ENCODE measurements at places on chromosomes 3 and 15. TPM values are rescaled to one million over a fixed set of nuclear protein-coding genes. Genes with fewer than 3 reads are reported as not detected.

The CLRN1 gene
- not detected for total RNA-seq

The MME gene
- total RNA-seq: not detected

The NOX5 gene
- total RNA-seq: 0.16 TPM

The CFAP44 gene
- 2.0 TPM for total RNA-seq

The ACP3 gene
- total RNA-seq: not detected

The ATP13A5 gene
- total RNA-seq: not detected

The SENP8 gene
- 2.1 TPM for total RNA-seq

The SI gene
- not detected for total RNA-seq

The MUC4 gene
- total RNA-seq: 0.07 TPM

The IL17RB gene
- 0.96 TPM for total RNA-seq

The CA12 gene
- 211 TPM for total RNA-seq

The FANCD2OS gene
- total RNA-seq: not detected

The LRRC31 gene
- total RNA-seq: not detected

The RAD51 gene
- 17.1 TPM for total RNA-seq

The MFSD1 gene
- 39.7 TPM for total RNA-seq

The GOLGA8K gene
- 0.56 TPM for total RNA-seq

The ACOX2 gene
- 11.0 TPM for total RNA-seq

The ATR gene
- 12.3 TPM for total RNA-seq

The STAC gene
- 2.3 TPM for total RNA-seq

The GOLGA8J gene
- total RNA-seq: 0.10 TPM

The TPRG1 gene
- total RNA-seq: 0.23 TPM

The GASK1A gene
- not detected for total RNA-seq

The CD200 gene
- total RNA-seq: not detected

The CFAP100 gene
- not detected for total RNA-seq

The STXBP5L gene
- not detected for total RNA-seq

The GADL1 gene
- total RNA-seq: not detected

The IL17RE gene
- 1.1 TPM for total RNA-seq

The HCLS1 gene
- 0.05 TPM for total RNA-seq

The TMEM45A gene
- total RNA-seq: 2.6 TPM

The CDC25A gene
- 8.9 TPM for total RNA-seq

The SPTSSB gene
- total RNA-seq: not detected

The HRH1 gene
- 9.8 TPM for total RNA-seq

The DGKG gene
- 8.8 TPM for total RNA-seq

The OR5K2 gene
- total RNA-seq: not detected

The TUSC7 gene
- total RNA-seq: not detected
